ENCODE measurements at places on chromosomes 4 and X. TPM values are rescaled to one million over a fixed set of nuclear protein-coding genes. Genes with fewer than 3 reads are reported as not detected.

PLP2 gene
- 266 TPM for total RNA-seq

GABRG1 gene
- total RNA-seq: not detected

TACC3 gene
- 206 TPM for total RNA-seq

PPP2R2C gene
- not detected for total RNA-seq

DCAF8L2 gene
- not detected for total RNA-seq

SOD3 gene
- not detected for total RNA-seq

ATP6AP2 gene
- total RNA-seq: 58.4 TPM

GNRHR gene
- total RNA-seq: not detected

COX7B2 gene
- not detected for total RNA-seq

FAM184B gene
- not detected for total RNA-seq

DNA sequence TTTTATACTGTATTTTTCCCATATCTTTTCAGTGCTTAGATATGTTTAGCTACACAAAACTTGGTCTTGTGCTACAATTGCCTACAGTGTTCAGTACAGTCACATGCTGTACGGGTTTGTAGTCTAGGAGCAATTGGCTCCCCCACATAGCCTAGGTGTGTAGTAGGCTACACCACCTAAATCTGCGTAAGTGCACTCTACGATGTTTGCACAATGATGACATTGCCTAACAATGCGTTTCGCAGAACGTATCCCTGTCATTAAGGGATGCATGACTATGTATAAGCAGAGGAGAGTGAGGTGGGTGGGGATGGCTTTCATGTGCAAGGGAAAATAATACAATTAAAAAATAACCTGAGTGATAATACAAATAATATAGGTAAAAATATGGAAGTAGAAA is 131.4 kb downstream of the GBA3 start:
- no peak overlapping the region for H3K4me3 ChIP-seq
- H3K27ac ChIP-seq: no peak overlapping the region
- no peaks in the 10 kb centered on the region for H3K27me3 ChIP-seq
- peaks cover 1% of the 10 kb centered on the region for H3K36me3 ChIP-seq
- no peaks in the 10 kb centered on the region for H3K4me1 ChIP-seq

- H3K4me3 ChIP-seq: no peak overlapping the region
- H3K27me3 ChIP-seq: peaks cover 5% of the 10 kb centered on the region
- no peak overlapping the region for H3K27ac ChIP-seq
- no peaks in the 10 kb centered on the region for H3K36me3 ChIP-seq
- no peak for DNase-seq
- H3K4me1 ChIP-seq: no peaks in the 10 kb centered on the region
These were observed 26.7 kb downstream of the PIN4 start for GRCh38 chrX:72208126-72208800.

GRCh38 chr4:88722828-88723227 is 25.2 kb upstream of the NAP1L5 start:
- H3K27ac ChIP-seq: peak overlapping the region; percentile 33
- H3K36me3 ChIP-seq: peaks cover 4% of the 10 kb centered on the region
- no peaks in the 10 kb centered on the region for H3K4me1 ChIP-seq
- H3K4me3 ChIP-seq: no peak overlapping the region
- no peak for DNase-seq

- H3K27me3 ChIP-seq: no peaks in the 10 kb centered on the region
- no peaks in the 10 kb centered on the region for H3K4me1 ChIP-seq
- H3K4me3 ChIP-seq: no peak overlapping the region
- H3K36me3 ChIP-seq: no peaks in the 10 kb centered on the region
These were observed 482.4 kb downstream of the NLGN4X start for GRCh38 chrX:5746231-5746630.

GRCh38 chr4:156298230-156298629 is 344.6 kb upstream of the CTSO start:
- no peak overlapping the region for H3K27ac ChIP-seq
- H3K36me3 ChIP-seq: no peaks in the 10 kb centered on the region
- no peaks in the 10 kb centered on the region for H3K4me1 ChIP-seq
- no peak overlapping the region for H3K4me3 ChIP-seq

- H3K27me3 ChIP-seq: no peaks in the 10 kb centered on the region
- no peaks in the 10 kb centered on the region for H3K36me3 ChIP-seq
- no peak overlapping the region for H3K27ac ChIP-seq
- no peak for DNase-seq
These were observed 157.9 kb downstream of the MAGEB5 start for GRCh38 chrX:26373829-26374228.

GRCh38 chr4:76074468-76074867 is at the start of gene ART3:
Gene ART3, plus strand, starts transcription at chr4:76074709. Its CDS starts 1,181 bp downstream, at chr4:76075890.
- no peaks in the 10 kb centered on the region for H3K36me3 ChIP-seq
- no peaks in the 10 kb centered on the region for H3K27me3 ChIP-seq
- H3K4me3 ChIP-seq: no peak within 1 kb of the TSS
- peak within 1 kb of the TSS; percentile 42 for H3K27ac ChIP-seq

GRCh38 chr4:78022517-78022916 is 34.6 kb upstream of the FRAS1 start:
- H3K27me3 ChIP-seq: peaks cover 6% of the 10 kb centered on the region
- no peaks in the 10 kb centered on the region for H3K36me3 ChIP-seq
- no peaks in the 10 kb centered on the region for H3K4me1 ChIP-seq
- no peak for DNase-seq
- H3K27ac ChIP-seq: no peak overlapping the region
- no peak overlapping the region for H3K4me3 ChIP-seq

DNA sequence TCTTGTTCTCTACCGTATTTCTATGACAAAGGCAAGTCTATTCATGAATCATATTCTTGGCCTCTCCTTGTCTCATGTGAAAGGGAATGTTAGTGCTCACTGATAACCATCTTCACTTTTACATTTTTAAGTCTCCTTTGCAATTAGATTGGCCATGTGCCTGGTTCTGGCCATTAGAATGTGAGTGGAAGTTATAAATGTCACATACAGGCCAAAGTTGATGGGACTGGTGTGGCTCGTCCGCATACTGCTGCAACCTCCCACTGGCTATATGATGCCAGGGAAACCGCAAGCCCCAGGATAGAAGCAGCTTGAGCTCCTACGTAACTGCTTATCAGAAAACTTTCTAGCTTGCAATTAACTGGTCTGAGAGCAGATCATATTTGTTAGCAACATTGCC is 86.1 kb downstream of the MAGEC1 start:
- H3K27me3 ChIP-seq: no peaks in the 10 kb centered on the region
- H3K36me3 ChIP-seq: no peaks in the 10 kb centered on the region
- H3K4me3 ChIP-seq: no peak overlapping the region
- H3K4me1 ChIP-seq: no peaks in the 10 kb centered on the region
- H3K27ac ChIP-seq: no peak overlapping the region

- H3K27me3 ChIP-seq: no peaks in the 10 kb centered on the region
- H3K27ac ChIP-seq: no peak overlapping the region
- peaks cover 5% of the 10 kb centered on the region for H3K36me3 ChIP-seq
- peaks cover 17% of the 10 kb centered on the region for H3K4me1 ChIP-seq
- no peak for DNase-seq
- H3K4me3 ChIP-seq: no peak overlapping the region
These were observed 28.0 kb upstream of the MXD4 start for GRCh38 chr4:2289955-2290333.

GRCh38 chr4:105837037-105837436 is 58.2 kb upstream of the NPNT start:
- H3K27me3 ChIP-seq: no peaks in the 10 kb centered on the region
- no peak overlapping the region for H3K27ac ChIP-seq
- H3K4me3 ChIP-seq: no peak overlapping the region

DNA sequence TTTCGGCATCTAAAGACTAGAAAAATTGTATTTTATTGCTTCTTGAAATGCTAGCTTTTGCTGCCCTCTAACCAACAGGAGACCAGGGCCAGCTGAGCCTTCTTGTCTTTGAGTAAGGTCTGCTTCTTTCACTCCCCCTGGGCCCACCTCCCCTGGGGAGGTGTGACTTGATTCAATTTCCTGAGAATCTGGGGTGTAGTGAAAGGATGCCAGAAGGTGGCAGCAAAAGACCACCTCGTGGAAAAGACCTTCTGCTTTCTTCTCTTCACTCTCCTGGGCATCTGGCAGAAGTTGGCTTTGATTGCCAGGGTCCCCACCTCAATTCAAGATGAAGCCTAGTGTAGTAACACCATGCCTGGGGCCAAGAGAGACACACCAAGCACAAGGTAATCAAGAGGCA is 96.5 kb upstream of the MAOA start:
- no peaks in the 10 kb centered on the region for H3K4me1 ChIP-seq
- no peaks in the 10 kb centered on the region for H3K36me3 ChIP-seq
- no peak overlapping the region for H3K27ac ChIP-seq
- DNase-seq: peak; percentile 29
- no peak overlapping the region for H3K4me3 ChIP-seq
- H3K27me3 ChIP-seq: peaks cover 9% of the 10 kb centered on the region

DNA sequence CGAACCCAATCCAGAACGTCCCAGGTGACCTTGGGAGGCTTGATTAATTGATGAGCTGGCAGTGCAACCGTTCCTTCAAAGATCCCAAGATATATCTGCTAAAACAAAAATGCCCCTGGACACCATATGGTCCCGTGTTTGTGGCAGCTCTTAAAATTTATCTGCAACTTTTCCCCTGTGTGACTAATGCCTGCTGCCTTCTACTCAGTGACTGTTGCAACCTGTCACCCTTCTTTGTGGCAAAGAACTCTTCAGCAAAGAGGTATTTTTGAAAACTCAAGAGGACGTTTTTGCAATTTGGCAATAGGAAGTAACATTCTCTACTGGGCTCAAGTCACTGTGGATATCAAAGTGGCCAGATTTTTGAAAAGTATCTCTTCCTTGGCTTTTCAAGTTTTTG is 75.8 kb upstream of the SOD3 start:
- H3K27ac ChIP-seq: no peak overlapping the region
- H3K4me1 ChIP-seq: no peaks in the 10 kb centered on the region
- peaks cover 3% of the 10 kb centered on the region for H3K36me3 ChIP-seq
- no peaks in the 10 kb centered on the region for H3K27me3 ChIP-seq
- no peak overlapping the region for H3K4me3 ChIP-seq
- no peak for DNase-seq

DNA sequence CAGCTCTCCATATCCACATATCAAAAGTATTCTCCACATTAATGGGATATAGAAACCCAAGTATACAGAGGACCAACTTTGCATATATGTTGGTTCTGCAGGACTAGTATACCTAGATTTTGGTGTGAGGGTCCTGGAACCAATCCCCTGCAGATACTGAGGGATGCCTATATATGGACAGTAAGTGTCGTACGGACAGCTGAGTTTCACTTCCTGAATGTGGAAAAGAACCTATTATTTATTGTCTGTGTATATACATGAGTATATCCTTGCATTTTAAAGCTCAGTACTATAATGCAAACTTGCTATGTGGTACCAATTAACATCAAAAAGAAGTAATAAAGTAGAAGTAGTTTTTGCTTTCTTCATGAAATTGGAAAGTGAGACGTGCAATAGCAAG is 101.9 kb downstream of the FBXW7 start:
- no peaks in the 10 kb centered on the region for H3K27me3 ChIP-seq
- no peak overlapping the region for H3K4me3 ChIP-seq
- no peak for DNase-seq
- H3K4me1 ChIP-seq: peaks cover 33% of the 10 kb centered on the region
- peaks cover 2% of the 10 kb centered on the region for H3K36me3 ChIP-seq

DNA sequence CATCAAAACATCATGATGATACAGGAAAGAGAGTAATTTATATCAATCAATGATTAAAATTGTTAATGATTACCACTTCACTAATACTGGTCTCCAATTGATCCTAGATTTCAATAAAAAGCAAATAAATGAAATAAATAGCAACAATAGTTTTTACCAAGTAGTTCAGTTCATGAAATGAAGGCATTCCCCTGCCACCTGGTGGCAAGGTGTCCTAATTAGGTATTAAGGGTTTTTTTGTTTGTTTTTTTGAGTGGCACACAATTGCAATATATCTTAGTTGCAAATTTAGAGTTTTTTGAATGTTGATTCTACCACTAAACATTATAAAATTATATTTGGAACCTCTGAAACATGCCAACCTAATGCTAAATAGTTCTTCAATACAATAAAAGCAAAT is 157.4 kb upstream of the PDE5A start:
- DNase-seq: no peak
- peaks cover 7% of the 10 kb centered on the region for H3K27me3 ChIP-seq
- no peak overlapping the region for H3K27ac ChIP-seq
- H3K4me3 ChIP-seq: no peak overlapping the region
- no peaks in the 10 kb centered on the region for H3K4me1 ChIP-seq
- no peaks in the 10 kb centered on the region for H3K36me3 ChIP-seq

Data from activated T-cell treated with anti-CD3 and anti-CD28 coated beads, Interleukin-2, amount 50 U/mL, for 72 hours (primary cell).